ENCODE measurements at places on chromosomes 5 and 9.

DNA sequence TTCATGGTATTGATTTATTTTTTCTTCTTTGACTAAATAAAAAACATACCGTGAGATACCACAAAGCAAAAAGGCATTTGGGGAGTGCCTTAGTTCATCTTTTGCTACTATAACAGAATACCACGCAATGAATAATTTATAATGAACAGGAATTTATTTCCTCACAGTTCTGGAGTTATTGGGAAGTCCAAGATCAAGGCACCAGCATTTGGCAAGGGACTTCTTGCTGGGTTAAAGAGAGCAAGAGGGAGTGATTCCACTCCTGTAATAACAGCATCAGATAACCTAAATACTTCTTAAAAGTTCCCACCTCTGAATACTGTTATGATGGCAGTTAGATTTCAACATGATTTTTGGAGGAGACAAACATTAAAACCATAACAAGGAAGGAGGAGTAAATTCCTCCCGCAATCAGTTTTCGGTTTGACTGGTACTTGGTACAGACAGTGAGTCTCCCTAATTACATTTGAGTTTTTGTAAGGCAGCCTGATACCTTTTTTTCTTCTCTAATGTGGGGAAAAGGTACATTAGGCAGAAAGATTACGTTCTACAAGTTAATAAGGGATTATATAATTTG lies 8.8 kb upstream of the OMD start:
- no peak for DNase-seq

GRCh38 chr9:17315341-17315740 lies 180.5 kb downstream of the CNTLN start:
- no peak for DNase-seq

- DNase-seq, result no peak
Measured at GRCh38 chr9:120909904-120910303, 16.7 kb downstream of the TRAF1 start.

GRCh38 chr9:37511016-37512010 lies 25.6 kb downstream of the POLR1E start:
- no peak for DNase-seq

- DNase-seq, result no peak
Measured at GRCh38 chr5:132839426-132840301, 9.2 kb upstream of the SHROOM1 start.

DNA sequence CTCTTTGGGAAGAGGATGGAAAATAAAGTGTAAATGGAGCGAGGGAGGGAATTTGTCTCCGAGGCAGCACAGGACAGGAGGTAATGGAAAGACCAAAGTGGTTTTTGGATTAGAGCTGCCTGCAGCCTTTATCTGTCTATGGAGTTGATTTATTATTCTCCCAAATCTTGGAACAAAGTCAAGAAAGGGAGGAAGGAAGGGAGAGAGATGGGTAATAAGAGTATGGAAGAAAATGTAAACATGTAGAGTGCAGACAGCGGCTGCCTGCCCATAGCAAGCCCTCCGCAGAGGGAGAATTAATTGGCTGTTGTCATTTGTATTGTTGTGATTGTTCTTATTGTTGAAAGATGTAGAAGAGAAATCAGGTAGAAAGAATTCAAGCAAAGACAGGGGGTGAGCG lies 15.7 kb downstream of the KCNIP1 start:
- DNase-seq, result no peak

DNA sequence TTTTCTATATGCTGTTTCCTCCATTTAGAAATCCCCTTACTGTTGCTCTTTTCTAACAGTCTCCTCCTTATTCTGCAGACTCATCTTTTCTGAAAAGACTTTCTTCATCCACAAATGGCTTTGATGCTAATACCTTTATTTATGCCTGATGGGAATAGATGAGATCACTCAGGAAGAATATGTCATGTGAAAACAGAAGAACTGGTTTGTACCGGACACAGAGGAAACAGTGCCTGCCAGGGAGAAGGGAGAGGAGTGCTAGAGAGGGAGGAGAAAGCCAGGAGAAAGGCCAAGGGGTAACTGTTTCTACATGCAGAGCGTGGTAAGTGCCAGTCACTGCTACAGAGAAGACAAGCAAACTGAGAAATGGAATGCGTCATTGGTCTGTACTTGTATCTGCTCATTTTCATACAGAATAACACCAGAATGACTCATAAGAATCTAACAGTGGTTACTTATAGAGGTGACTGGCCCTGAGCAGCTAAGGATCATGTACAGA lies 45.9 kb upstream of the PJA2 start:
- no peak for DNase-seq

- DNase-seq, result no peak
Measured at GRCh38 chr5:675871-676698, 17.1 kb downstream of the TPPP start.

- no peak for DNase-seq
Measured at GRCh38 chr5:60473654-60474053, 226.3 kb downstream of the DEPDC1B start.

DNA sequence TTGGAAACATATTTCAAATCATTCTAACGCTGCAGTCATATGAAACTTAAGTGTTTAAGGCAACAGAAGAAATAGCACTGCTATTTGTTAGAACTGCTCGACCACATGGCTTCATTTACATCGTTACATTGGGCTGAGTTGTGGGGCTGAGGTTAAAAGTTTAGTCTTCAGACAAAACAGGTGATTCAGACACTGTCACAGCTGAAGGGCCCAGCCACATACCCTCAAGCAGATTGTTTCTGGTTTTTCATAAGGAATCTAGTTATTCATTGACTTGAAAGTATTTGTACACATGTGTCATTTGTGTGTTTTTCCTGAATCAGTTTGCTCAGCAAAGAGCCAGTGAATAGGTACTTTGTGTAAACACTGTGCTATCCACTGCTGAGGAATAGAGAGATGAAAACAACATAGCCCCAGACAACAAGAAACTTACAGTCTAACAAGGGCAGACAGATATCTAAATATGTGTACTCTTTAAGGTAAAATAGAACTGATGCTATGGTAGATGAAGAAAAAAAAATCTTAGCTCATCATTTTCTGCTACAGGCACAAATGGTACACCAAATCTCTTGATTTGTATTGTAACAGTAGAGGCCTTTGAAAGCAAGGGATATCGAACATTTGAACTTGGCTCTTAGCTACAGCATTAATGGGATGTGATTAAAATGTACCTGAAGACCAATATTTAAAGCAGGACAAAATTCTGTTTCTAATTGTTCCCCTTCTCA lies 357.6 kb upstream of the RPS23 start:
- DNase-seq, result no peak

GRCh38 chr9:90987566-90987965 lies 185.9 kb downstream of the SYK start:
- DNase-seq, result no peak

DNA sequence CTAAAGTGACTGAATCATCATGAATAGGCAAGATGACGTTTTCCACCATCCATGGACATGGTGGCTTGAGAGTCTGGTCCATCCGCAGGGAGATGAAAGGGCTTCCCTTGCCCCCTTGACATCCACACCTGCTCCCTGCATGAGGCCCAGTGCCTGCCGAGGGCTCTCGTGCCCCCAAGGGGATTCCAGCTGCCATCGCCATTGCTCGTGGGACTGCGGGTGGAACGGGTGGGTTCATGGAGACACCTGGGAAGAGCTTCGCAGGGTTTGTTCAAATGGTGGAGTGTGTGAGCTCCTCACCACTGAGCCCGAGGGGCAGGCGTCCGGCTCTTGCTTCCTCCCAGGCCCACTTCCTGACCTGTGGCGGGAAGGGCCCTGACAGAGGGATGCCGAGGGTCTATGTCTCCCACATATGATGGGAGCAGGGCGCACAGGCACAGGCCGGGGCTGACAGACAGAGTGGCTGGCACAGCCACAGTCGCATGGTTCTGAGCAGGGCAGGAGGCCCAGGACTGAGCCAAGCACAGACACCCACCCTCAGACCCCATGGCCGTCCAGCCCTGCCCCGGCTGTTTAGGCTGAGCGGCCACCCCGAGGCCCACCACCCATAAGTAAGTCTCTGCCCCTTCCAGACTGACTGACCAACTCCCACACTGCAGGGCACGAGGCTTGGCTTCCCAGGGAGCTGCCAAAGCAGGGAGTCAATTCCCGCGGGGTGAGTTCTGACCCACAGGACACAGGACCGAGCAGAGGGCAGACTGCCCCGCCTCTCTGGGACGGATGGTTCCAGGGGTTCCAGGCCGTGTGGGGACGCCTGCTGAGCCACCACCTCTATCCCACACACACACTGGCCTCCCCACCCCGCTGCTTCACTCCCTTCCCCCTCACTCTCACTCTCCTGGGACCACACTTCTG lies 70.0 kb upstream of the PPP1R26 start:
- no peak for DNase-seq

GRCh38 chr5:111854186-111854585 lies 97.2 kb upstream of the NREP start:
- no peak for DNase-seq

DNA sequence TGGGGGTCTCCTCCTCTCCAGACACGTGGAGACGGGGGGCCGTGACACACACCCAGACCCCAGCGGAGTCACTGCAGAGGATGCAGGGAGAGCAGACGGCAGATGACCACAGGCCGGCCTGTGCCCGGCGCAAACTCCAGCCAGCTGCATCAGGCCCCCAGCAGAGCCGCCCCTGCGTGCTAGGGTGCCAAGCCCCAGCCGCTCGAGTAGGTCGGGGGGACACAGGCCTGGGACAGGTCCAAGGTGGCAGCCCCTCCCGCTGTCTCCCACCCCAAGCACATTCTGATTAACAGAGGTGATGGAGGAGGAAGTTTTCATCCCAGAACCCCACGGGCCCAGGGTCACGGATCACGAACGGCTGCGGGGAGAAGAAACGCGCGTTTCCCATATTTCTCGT lies 14.4 kb downstream of the NACC2 start:
- no peak for DNase-seq

DNA sequence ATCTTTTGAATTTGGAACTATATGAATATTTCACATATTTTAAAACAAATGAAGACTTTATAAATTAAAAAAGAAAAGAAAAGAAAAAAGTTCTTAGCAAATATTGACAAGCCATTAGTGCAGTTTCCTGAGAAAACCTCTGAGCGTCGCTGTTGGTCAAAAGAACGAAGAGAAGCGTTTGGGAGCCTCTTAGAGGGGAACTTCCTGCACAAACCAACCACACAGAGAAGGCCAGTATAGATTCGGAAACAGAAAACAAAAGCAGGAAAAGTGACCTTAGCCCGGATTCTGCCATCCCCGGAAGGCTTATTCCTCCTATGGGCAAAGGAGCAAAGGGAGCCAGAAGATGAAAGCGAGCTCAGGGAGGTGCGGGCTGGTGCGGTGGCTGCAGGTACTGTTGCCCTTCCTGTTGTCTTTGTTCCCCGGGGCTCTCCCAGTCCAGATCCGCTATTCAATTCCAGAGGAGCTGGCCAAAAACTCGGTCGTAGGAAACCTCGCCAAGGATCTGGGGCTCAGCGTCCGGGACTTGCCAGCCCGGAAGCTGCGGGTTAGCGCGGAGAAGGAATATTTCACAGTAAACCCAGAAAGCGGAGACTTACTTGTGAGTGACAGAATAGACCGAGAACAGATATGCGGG lies at the start of gene PCDHGB2:
Gene PCDHGB2 (plus strand): TSS at position 205 of the 637 bp plus-strand sequence. CDS start 142 bp downstream, at position 347.
- DNase-seq, result no peak

DNA sequence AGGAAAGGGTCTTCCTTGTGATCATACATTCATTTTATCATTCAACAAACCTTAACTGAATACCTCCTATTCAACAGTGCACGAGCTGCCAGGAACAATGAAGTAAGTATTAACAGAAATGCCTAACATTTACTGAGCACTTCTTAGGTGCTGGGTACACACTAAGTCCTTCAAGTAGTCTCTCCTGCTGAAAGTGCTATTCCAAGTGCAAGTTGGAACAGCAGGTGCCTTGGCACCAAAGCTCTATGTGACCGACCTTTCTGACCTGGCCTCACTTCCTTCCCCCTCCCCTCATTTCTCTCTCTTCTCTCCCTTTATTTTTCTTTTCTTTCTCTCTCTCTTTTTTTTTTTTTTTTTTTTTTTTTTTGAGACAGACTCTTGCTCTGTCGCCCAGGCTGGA lies 94.5 kb downstream of the GRIA1 start:
- no peak for DNase-seq

- no peak for DNase-seq
Measured at GRCh38 chr9:127976498-127976897, 4.3 kb downstream of the EEIG1 start.

DNA sequence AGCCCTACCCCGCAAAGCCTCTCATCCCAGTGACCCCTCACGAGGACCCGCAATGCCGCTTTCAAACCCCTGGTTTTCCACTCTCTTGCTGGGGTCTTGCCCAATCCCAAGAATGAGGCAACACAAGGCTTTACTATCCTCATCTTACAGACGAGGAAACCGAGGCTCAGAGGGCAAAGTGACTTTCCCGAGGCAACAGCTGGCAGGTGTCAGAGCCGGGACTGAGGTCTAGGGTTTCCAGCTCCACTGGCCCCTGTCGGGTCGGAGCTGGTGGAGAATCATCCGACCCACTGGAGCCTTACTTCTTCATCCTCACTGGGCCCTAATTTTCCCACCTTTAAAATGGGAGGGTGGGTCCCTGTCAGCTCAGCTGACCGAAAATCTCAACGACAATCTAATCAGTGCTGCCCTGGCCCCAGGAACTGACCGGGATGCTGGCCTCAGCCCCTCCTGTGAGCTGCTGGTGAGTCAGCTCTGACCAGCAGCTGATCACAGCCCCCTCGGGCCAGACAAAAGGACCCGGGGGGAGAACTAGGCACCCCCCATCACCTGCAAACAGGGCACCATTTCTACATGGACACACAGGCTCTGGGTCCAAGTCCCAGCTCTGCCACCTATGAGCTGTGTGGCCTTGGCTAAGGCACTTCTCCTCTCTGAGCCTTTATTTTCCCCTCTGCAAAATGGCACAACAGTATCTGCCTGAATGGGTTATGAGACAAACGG lies 72.7 kb upstream of the STXBP1 start:
- no peak for DNase-seq

GRCh38 chr5:131084436-131084835 lies 80.6 kb downstream of the HINT1 start:
- DNase-seq, result no peak

DNA sequence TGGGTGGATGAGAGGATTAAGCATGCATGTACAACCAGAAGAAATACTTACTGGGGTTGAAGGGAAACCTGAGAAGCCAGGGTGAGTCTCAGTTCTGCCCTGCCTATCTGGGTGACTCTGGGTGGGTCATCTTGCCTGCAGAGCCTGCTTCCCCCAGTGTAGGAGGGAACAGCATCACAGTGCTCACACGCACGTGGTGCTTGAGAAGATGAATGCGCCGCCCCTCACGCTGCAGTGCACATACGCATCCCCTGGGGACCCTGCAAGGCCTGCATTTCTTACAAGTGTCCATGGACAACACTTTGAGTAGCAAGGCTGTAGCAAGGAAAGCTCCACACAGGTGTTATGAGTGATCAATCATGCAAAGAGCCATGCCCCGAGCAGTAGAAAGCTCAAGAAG lies 18.7 kb upstream of the GABBR2 start:
- no peak for DNase-seq

- DNase-seq, result no peak
Measured at GRCh38 chr5:61245936-61246335, 83.7 kb upstream of the SMIM15 start.

GRCh38 chr9:98694943-98695342 lies 13.8 kb downstream of the GABBR2 start:
- no peak for DNase-seq

GRCh38 chr5:10914741-10915480 lies 153.9 kb upstream of the DAP start:
- DNase-seq, result no peak
